GM12892 (cell line): ENCODE measurements at places on chromosomes 6 and 20.

GRCh38 chr6:115838763-115839401 lies 221.8 kb downstream of the FRK start:
- DNase-seq: no peak

- DNase-seq: no peak
Observed at GRCh38 chr20:57589123-57589727, 28.3 kb downstream of the PCK1 start.

- DNase-seq: no peak
Observed at GRCh38 chr20:63833776-63834490, 2.9 kb upstream of the ZBTB46 start.

DNA sequence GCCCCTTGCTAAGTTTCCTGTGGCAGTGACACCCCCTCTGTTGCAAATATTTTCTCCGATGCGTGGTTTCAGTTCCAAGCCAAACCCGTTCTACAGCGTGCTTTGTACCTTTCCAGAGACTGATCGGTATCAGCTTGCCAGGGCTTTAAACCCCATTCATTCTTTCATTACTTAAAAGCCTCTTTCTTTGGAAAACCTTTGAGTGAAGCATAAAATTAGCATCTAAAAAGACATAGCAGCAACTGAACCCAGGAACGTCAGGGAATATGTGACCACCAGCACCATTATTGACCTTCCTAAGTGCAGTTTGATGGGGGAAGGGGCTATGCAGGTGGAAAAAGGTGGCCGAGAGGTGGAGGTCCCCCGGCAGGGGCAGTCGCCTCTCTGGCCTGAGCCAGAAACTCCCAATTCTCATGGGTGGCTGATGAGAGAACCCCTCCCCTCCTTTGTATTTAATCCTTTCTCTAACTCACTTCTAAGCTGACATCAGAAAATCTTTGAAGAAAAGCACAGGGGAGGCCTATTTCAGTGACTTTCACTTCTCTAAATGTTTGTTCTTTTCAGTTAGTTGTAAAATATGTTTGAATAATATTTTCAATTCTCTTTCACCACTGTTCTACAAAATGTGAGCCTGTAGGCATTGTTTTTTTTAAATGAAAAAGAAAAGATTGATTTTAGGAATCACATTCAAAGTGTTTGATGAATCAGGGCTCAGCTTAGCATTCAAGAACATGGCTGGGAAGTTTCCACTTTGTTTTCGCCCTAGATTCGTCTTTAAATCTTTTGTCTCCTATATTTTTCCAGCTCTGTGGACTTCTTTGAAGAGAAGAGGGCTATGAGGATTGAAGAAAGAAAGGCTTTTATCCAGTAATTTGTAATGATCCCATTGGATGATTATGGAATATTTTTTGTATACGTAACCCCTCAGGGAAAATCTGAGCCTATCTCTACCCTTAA lies 89.2 kb downstream of the RSPH3 start:
- DNase-seq: no peak

- no peak for DNase-seq
Observed at GRCh38 chr6:35208419-35208818, 5.3 kb upstream of the SCUBE3 start.

DNA sequence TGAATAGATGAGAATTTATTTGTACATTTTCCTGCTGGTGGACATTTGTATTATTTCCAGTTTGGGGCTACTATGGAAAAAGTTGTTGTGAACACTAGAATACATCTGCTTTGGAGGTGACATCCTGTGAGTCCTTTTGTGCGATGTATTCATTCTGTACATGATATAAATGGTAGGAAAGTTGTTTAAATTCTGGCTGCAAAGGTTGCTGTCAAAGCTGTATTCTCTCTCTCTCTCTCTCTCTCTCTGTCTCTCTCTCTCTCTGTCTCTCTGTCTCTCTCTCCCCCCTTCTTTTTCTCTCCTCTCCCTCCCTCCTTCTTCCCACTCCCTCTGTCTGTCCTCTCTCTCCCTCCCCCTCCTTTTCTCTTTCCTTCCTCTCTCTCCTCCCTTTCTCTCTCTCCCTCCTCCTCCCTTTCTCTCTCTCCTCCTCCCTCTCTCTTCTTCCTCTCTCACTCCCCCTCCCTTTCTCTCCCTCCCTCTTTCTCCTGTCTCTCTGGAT lies 25.3 kb downstream of the SLC13A3 start:
- no peak for DNase-seq

- no peak for DNase-seq
Observed at GRCh38 chr6:145948328-145948727, 15.8 kb downstream of the SHPRH start.

DNA sequence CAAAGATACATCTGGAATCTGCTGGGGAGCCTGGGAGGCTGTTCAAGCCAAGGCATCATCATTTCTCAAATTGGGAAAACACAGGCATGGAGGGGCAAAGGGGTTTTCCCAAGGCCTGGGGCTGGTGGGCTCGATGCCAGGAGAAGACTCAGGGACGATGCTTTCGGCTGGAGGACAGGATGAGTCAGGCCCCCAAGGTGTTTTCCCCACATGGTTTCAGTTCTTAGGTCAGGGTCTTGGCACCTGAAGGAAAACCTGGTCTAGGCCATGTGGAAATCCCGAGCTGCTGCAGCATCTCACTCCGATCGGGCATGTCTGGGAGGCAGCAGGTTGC lies 348.1 kb downstream of the CDC5L start:
- DNase-seq: no peak

- DNase-seq: no peak
Observed at GRCh38 chr20:57252559-57253162, 13.8 kb downstream of the BMP7 start.

GRCh38 chr6:9761220-9761619 lies 653.7 kb downstream of the TFAP2A start:
- DNase-seq: no peak

DNA sequence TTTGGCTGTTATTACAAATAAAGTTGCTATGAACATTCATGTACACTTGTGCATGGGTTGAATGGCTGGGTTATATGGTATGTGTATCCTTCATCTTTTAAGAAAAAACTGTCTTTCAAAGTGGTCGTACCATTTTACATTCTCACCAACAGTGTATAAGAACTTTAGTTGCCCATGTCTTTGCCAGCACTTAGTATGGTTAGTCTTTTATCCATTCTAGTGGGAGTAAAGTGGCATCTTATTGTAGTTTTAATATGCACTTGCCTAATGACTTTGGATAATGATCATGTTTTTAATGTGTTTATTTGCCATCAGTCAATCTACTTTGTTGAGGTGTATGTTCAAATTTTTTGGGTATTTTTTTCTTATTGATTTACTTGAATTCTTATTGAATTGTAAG lies 32.5 kb upstream of the ECI2 start:
- no peak for DNase-seq

- no peak for DNase-seq
Observed at GRCh38 chr6:150689900-150690590, 90.4 kb downstream of the PLEKHG1 start.

- DNase-seq: no peak
Observed at GRCh38 chr6:139187489-139187888, 52.6 kb downstream of the HECA start.

DNA sequence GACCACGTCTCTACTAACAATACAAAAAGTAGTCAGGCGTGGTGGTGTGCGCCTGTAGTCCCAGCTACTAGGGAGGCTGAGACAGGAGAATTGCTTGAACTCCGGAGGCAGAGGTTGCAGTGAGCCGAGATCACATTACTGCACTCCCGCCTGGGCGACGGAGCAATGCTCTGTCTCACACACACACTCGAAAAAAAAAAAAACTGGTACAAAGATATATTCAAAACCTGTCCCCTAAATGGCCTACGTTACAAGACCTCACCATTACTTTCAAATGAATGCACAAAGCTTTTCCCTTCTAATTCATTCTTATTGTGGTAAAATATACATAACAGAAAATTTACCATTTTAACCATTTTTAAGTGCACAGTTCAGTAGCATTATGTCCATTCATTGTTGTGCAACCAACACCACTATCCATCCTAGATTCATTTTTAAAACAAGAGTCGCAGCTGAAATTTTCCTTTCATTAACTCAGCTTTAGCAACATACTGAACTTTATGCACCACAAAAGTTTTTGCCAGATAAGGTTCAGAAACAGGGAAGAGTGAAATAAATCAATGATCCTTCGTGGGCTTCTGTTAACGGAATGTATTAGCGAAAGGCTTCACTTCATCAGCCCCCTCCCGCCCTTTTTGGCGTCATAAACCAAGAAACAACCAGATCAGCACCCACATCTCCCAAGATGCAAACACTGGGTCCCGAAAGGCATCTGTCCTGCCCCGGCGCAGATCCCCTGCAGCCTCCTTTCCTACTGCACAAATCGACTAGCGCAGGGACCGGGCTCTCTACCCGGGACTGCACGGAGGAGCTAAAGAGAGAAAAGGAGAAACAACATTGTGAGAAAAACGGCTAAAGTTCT lies 825 bp upstream of the FAM135A start:
- no peak for DNase-seq

- DNase-seq: no peak
Observed at GRCh38 chr6:76422511-76423213, 350.2 kb upstream of the IMPG1 start.

- DNase-seq: peak; percentile 32
Observed at GRCh38 chr6:21587961-21588480, 5.5 kb upstream of the SOX4 start.

DNA sequence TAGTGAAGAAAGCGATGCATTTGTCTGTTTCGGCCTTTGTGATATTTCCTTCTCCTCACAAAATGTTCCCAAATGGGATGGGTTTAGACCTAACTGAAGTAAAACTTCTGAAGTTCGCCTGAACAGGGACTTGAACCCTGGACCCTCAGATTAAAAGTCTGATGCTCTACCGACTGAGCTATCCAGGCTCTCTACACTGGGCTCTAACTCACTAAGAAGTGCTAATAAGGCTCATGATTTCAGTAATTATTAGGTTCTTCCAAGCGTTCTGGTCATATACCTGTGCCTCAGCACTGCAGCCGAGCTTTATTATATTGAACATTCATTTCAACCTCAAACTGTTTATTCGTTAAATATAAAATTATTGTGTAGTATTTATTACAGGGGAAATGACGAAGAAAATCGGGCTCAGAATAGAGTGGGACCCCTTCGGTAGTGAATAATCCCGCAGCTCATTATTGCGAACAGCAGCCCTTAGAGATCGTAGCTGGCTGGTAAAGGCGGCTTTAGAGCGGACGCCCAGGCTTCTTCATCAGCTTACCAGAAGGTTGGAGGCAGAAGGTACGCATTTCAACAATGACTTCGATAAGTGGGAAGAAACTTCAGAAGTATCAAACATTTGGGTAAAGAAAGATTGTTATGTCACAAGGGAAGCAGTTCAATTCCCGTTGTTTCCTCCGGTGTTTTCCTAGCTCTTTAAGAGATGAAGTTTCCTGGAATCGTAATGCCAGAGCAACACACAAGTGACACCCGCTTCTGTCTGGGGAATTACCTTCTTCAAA lies 119.0 kb upstream of the ZNF184 start:
- no peak for DNase-seq

- DNase-seq: no peak
Observed at GRCh38 chr6:164066335-164066734, 651.8 kb downstream of the QKI start.

DNA sequence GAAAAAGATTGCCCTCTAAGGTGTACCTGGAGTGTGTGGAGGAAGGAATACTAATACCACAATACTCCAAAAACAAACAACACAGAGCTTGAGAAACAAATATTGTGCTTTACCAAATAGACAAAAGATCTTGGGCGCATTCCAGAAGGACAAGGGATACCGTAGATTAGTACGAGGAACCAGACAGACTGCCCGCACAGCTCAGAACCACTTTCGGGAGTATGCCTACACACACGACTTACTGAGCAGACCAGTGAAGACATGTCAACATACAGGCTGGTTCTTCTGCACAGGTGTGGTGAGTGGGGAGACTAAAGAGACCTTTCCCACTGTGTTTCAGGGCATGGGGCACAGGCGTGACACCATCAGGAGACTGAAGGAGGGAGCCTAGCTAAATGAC lies 15.8 kb upstream of the FOXQ1 start:
- DNase-seq: no peak

- DNase-seq: no peak
Observed at GRCh38 chr6:119966484-119966883, 616.9 kb upstream of the MAN1A1 start.

DNA sequence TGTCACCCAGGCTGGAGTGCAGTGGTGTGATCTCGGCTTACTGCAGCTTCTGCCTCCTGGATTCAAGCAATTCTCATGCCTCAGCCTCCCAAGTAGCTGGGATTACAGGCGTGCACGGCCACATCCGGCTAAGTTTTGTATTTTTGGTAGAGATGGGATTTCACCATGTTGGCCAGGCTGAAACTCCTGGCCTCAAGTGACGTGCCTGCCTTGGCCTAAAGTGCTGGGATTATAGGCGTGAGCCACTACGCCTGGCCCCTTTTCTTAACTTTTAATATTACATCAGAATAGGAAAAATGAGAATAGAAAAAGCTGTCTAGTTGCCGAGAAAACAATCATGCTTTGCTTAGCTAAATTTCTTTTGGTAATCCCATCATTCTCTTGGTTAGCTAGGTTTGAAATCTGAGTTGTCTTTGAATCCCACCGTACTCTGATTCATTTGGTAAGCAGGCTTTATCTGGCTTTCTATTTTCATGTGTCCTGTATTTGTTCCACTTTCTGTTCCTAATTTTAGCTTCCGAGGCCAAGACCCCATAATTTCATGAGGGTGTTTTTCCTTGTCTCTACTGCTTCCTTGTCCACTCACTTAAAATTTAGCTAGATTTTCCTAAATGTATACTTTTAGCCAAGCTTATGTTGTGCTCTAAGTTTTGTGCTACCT lies 83.5 kb downstream of the NCOA3 start:
- DNase-seq: no peak

- DNase-seq: no peak
Observed at GRCh38 chr6:158867381-158868121, 48.4 kb upstream of the EZR start.

- no peak for DNase-seq
Observed at GRCh38 chr6:147268254-147268653, 64.0 kb downstream of the STXBP5 start.

- no peak for DNase-seq
Observed at GRCh38 chr20:4202441-4202840, 187.1 kb upstream of the RNF24 start.

DNA sequence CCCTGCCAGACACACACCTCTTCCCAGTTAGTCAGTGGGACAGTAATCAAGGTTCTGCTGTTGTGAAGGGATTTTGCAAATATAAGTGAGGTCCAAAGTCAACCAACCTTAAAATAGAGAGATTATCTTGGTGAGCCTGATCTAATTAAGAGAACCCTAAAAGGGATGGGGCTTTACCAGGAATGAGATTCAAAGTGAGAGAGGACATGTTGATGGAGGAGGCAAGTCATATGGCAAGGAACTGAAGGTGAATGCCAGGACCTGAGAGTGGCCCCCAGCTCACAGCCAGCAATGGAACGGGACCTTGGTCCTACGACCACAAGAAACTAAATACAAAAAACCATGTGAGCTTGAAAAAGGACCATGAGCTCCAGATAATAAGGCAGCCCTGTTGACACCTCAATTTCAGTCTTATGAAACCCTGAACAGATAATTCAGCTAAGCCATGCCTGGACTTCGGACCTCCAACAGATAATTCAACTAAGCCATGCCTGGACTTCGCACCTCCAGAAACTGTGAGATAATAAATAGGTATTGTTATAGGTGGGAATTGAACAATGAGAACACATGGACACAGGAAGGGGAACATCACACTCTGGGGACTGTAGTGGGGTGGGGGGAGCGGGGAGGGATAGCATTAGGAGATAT lies 253.4 kb downstream of the GMPR start:
- no peak for DNase-seq

GRCh38 chr6:70370496-70370895 lies 42.8 kb upstream of the FAM135A start:
- no peak for DNase-seq
